Skin of body (tissue), 3 donors: ENCODE measurements at places on chromosomes 2 and 18.

DNA sequence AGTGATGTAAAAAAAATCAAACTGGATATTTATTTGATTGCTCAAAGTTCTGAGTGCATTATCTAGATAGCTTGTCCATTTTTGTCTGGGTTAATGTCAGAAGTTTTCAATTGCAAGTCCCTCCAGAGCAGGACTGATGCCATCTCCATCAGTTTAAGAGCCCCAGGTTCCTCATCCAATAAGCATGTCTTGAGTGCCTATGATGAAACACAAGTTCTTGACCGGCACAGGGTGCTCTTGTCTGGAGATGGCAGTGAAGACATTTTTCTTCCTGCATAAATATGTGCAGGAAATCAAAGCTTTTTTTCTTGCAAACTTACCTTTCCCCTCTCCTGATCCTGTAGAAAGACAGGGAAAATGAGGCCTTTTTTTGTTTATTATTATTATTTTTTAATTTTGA is 31.9 kb downstream of the CAVIN2 start:
- no peak for DNase-seq

DNA sequence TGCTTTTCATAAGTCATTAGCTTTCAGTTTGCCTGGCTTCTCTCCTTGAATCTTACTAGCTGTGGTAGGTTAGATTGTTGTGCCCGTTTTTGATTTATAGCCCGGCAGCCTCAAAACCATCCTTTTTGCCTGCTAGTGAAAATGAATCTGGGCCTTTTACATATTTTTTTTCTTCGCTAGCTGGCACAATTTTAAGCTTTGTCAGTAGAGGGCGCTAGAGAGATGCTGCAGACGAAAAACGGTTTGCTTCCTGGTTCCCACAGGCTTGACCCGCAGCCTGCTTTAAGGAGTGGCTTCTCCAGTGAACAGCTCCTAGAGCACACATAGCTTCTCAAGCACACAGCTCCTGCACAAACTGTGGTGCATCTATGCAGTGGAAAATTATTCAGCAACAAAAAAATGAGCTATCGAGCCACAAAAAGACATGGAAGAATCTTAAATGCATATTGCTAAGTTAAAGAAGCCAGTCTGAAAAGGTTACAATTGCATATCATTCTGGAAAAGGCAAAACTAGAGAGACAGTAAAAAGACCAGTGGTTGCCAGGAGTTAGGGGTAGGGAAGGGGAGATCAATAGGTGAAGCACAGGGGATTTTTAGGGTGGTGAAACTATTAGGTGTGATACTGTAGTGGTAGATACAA is 47.9 kb downstream of the E2F6 start:
- DNase-seq: no peak

DNA sequence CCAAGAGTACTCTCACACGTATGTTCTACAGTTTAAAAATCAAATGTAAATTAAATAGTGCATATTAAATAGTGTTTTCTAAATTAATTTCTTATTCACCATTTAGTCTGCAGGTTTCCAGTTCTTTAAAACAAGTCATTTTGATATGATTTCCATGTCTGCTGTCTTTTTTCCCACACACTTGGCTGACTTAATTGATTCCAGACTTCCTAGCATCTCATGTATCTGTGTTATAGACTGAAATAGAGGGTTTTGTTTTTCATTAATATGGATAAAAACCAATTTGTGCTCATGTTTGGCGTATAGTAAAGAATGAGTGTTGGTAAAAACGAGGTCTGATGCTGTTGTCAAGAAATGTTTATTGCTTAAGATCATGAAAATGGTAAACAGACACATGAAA is 104.3 kb downstream of the SRBD1 start:
- peak; percentile 29 for DNase-seq

- no peak for DNase-seq
Measured at GRCh38 chr2:143440411-143441012, 311.3 kb downstream of the ARHGAP15 start.

- DNase-seq: no peak
Measured at GRCh38 chr18:9066817-9067306, 35.6 kb upstream of the NDUFV2 start.

GRCh38 chr2:200869014-200869413 is 4.6 kb upstream of the CLK1 start:
- DNase-seq: no peak

DNA sequence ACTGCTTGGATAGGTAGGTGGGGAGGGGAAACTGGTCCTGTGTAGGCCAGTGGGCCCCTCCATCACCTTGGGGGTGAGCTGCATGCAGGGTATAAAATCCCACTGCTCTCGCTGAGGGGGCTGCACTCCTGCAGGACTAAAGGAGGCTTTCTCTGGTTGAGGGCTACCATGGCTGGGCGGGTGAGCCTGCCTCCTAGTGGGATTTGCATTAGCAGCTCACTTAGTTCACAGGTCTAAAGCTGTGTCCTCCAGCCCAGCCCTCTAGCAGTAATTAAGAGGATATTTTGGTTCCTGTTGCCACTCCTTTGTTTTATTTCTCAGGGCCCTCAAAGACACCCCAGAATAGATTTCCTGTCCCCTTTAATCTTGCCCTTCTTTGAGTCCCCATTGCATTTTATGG is 24.6 kb downstream of the TMEM127 start:
- no peak for DNase-seq

- DNase-seq: no peak
Measured at GRCh38 chr18:4603955-4604354, 148.8 kb upstream of the DLGAP1 start.

GRCh38 chr2:160970052-160970965 is 189.9 kb upstream of the TANK start:
- peak; percentile 93 for DNase-seq

- DNase-seq: peak; percentile 76
Measured at GRCh38 chr2:42142547-42143184, 26.5 kb upstream of the EML4 start.

GRCh38 chr2:62177392-62178049 is 18.4 kb upstream of the B3GNT2 start:
- DNase-seq: no peak

DNA sequence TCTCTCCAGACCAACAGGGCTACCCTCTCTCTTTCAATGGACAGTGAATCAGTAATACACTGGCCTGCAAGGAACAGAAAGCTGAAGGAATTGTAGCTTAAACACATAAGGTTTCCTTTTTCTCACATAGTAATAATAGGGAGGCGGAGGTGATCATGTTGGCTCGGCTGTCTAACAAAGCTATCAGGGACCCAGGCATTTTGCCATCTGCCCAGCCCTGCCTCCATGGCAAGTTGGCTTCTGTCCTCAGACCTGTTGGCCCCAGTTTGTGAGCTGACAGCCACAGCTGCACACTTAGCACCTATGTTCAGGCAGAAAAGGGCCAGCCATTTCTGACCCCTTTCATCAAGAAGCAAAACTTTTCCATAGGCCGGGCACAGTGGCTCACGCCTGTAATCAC is 2.0 kb upstream of the CHRNG start:
- DNase-seq: no peak

DNA sequence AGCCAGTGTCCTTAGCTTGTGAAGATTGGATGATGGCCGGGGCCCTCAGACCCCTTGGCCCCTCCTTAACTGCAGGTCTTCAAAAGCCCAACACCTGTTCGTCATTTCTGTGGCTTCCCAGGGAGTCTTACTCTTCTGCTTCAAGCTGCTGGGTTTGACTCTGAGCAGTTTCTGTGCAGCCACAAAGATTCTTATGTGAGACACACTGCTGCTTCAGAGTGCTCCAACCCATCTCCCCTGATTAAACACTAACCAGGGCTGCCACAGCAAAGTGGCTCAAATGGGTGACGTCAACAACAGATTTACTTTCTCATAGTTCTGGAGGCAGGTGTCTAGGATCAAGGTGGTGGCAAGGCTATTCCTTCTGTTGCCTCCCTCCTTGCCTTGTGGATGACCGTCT is 40.8 kb downstream of the TSN start:
- no peak for DNase-seq

GRCh38 chr2:26617588-26618083 is 23.5 kb downstream of the CIB4 start:
- DNase-seq: no peak

DNA sequence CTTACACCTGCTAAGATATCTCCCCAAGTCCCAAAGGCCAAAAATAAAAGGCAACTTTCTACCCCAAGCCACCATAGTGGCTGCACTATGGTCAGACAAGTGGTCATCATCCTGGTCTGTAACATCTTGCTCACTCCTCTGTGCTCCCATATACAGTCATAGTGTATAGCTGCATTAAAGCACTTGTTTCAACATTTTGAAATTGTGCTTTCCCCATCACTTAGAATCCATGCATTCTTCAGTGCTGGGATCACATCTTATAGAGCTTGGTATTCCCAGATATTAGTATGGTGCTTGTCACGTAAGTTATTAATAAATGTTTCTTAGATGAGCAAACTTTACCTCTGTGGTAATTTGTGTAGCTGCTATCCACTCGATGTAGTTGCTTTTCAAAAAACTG is 40.4 kb upstream of the CDC42EP3 start:
- no peak for DNase-seq

DNA sequence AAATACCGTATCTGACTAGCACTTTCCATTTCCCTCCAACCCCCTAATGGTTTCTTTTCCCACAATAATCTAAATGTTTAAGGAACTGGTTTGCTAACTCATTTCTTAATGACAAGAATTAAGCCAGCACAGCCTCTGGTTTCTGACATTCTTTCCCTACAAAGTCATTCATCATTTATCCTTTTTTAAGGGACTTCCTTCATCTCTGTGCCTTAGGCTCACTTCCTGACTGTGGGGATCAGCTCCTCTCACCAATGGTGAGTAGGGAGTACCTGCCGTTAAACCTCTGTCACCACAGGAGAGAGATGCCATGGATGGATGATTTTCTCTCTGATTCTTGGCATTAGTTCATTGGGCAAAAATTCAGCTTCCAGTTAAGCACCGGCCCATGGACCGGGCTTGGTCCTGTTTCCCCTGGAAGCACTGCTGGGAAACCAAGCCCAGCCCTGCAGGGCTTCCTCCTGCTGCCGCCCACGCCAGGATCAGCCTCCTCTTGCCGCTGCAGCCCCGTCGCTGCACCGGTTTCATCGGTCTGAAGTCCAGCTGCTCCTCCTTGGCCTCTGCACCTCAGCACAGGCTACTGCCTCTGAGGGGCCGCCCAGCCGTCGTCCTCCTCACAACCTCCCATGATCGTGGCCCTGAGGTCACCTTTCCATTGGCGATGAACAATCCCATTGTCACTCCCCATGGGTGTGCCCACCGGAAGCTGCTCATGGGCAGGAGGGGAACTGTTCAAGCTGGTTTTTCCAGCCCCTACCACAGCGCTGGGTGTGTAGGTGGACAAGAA is 64.0 kb upstream of the ZNF516 start:
- no peak for DNase-seq

- DNase-seq: peak; percentile 56
Measured at GRCh38 chr2:120720746-120721375, 14.8 kb upstream of the GLI2 start.

GRCh38 chr2:47602996-47603395 is 179.9 kb upstream of the MSH6 start:
- no peak for DNase-seq

GRCh38 chr2:197460649-197461048 is 7.3 kb downstream of the COQ10B start:
- no peak for DNase-seq

GRCh38 chr2:138722316-138722715 is 57.9 kb downstream of the NXPH2 start:
- DNase-seq: no peak

DNA sequence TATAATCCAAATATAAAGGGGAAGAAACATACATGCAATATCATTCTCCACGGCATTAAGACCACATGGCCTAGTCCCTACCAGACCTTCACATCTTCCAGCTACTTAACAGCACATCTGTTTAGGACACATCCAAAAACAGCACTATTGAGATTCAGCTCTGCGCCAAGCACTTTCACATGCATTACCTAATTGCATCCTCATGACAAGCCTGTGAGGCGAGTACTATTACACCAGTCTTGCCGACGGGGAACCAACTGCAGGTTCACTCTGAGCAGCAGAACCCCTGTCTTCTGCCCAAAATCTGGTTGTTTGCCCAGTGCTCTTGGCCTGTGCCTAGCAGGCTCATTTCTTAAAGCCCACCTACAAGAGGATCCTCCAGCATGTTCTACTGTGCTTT is 66.7 kb downstream of the AAK1 start:
- DNase-seq: peak; percentile 83

DNA sequence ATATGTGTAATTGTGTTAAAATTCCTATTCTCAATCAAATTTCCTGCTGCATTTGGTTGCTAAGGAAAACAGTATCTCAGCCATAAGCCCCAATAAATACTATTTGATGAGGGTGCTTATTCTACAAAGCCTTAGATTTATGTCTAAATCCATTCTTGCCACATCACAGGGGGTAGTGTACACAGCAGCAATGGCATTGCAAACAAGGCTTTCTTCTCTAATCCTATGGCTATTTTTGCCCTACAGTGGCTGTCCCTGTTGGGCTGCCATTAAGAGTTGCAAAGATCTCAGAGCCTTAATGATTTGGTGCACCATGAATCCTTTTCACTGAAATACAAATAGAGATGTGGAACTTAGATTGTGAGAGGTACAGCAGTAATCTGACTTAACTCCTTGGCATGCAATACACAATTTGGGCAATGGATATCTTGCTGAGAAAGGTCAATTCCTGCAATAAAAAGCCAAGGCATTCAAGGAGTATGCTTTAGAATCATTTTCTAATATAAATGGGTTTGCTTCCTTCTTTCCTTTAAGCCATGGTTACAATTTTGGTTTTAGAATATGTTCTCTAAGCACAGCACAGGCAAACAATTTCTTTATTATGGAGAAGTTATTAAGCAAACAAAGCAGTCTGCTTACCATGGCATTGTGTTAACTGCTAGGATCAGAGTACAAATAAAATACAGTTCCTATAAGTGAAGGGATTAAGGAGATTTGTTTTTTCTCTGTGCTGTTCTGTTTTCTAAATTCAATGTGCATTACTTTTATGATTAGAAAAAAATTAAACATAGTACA is 69.8 kb upstream of the CD302 start:
- no peak for DNase-seq

DNA sequence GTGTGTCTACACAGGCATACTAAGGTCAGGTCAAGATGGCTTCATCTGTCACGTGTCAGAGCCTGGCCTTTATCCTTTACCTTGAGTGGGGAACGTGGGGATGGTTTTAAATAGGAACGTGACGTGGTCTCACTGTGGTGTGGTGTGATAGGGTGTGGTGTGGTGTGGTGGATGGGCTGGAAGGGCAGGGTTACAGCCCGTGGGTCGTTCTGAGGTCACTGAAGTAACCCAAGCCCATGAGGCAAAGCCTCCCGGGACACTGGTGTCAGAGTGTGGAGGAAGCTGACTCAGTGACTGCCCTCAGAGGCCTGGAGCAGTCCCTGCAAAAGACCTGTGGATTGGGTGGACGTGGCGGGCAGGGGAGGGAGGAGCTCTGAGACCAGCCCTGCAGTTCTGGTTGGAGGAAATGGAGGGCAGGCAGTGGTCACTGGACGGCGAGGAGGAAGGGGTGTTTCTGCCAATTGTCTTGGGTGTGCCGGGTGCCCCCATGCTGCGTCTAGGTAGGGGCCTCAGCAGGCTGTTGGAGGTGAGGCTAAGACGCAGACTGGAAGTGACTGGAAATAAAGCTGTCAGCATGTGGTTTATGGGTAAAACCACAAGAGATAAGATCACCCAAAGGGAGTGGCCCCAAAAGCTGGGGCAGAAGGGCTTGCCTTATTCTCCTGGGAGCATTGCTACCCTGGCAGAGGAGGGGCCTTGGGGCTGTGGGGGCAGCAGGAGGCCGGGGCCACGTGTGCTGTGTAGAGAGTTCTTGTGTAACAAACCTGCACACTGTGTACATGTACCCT is 84.8 kb downstream of the SH3RF3 start:
- no peak for DNase-seq

GRCh38 chr2:221468317-221468716 is 103.8 kb downstream of the EPHA4 start:
- DNase-seq: no peak

- no peak for DNase-seq
Measured at GRCh38 chr2:32360416-32360815, 3.6 kb downstream of the BIRC6 start.

GRCh38 chr2:95056461-95057459 is 31.3 kb downstream of the MAL start:
- DNase-seq: no peak
